ENCODE measurements at places on chromosomes 7 and 10.

GRCh38 chr10:79203833-79204232, 135.1 kb downstream of the ZMIZ1 start:
- no peak for DNase-seq

DNA sequence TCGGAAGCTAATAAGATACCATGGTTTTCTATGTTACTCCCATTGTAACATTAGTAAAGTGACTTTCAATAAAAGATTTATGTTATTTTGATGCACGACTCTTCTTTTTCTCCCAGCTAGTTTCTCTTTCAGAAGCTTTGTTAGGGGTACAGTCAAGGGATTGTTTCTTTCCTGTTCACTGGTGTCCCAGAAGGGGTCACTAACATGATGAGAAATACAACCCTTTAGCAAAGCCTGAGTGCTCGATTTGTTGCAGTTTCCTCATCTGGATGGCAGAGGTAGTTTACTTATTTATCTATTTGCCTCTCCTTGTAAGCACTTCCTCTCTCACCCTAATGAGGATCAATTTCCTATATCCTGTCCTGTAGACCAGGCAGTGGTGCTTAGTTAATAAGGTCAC, 17.0 kb downstream of the SRI start:
- no peak for DNase-seq

GRCh38 chr10:26095781-26096180, 120.8 kb upstream of the GAD2 start:
- no peak for DNase-seq

DNA sequence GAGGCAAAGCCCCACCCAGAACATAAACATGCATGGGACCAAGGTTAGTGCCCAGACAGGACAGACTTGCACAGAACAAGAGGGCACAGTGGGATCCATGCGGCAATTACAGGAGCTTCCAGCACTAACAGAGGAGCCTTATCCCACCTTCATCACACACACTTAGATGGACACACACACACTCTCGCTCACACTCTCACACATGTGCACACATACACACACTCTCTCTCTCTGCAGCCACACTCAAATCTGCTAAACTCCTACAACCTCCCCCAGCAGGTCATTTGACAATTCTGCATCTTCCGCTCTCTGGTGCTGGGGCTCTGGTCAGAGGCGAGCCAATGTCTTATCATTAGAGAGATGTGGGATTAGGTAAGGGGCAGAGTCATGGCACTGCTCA, 120.5 kb downstream of the UBE2H start:
- DNase-seq, result no peak

GRCh38 chr7:90312745-90313144, 8.4 kb downstream of the FAM237B start:
- no peak for DNase-seq

DNA sequence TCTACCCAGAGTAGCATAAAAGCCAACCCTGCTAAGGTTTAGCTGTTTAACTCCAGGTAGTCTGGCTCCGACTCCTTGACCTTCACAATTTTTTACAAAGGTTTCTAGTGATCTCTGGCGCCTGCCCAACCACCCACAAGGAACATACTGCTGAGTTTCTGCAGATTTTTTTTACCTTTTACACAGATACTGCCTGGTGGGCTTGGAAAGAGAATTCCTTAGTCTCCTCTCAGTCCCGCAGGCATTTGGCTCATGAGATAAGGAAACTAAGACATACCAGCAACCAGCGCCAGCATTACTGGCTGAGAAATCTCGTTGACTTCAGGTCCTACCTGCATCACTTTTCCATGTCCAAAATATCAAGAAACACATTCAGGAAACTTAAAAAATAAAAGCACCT, 51.1 kb upstream of the LYZL1 start:
- DNase-seq, result no peak

GRCh38 chr10:43244783-43245182, 22.1 kb downstream of the RASGEF1A start:
- DNase-seq, result no peak

DNA sequence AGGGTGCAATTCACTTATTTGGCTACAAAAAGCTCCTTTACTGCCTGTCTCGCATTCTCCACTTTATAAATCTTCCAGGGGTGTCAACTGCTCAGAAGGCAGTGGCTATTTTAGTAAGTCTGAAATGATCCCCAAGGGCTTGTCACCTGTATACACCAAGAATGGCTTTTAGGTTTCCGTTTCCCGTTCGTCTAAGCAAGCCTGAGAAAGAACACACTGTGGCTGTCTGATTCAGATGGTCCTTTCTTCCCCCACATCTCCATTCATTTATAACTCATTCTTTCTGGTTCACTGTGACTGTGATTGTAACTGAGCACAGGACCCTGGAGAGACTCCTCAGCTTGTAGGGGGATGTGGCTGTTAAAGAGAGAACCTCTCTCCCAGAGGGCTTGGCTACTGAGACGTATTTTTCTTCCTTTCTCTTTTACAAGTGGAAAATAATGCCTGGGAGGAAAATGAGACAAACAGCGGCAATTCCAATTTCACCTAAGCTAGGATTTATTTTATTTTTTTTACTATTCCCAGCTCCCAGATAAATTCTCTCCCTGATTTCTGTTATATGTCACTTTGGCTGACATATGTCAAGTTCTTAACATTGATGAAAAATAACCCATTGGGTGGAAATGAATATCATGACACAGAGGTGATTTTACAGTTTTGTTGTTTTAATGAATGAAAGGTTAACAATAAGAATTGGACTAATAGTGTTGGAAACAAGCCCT, 129.3 kb downstream of the FAM107B start:
- DNase-seq, result no peak

DNA sequence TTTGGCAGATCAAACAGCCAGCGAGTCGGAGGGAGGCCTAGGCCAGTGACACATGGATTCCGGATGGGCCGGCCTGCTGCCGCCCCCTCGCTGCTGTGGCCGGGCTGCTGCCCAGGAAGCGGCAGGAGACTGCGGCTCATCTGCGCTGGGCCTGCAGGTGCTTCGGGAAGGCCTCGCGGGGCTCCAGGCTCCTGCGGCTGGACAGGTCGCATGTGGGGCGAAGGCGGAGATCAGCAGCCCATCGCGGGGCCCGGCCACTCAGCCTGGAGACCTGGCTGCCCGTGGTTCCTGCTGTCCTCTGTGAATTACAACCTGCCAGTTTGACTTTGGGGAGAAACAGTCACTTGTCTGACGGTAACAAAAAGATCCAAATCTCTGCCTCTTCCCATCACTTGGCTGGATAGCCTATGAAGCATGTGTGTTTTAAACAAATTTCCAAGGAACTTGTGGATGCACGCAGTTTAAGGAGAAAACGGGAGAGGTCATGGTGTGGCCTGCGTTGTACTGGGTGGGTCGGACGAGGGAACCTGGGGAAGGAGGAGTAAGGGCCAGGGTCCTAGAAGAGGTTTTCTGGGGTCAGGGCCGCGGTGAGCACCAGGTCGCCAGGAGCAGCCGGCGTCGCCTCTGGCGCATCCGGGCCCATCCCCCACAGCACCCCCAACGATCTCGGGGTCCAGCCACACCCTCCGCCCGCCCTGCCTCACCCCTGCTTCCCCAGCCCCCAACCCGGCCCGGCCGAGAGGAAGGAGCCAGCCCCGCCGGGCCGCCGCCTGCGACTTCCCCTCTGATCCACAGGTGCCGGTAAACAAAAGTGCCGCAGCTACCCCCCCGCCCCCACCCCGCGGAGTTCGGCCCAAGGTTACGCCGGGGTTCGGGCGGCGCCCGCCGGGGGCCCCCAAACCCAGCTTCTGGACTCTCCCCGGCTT, 1.6 kb downstream of the SPOCK2 start:
- no peak for DNase-seq

GRCh38 chr7:117818232-117818631, 55.0 kb downstream of the CTTNBP2 start:
- DNase-seq, result no peak

GRCh38 chr7:107032720-107033438, 11.6 kb upstream of the PRKAR2B start:
- DNase-seq, result no peak

DNA sequence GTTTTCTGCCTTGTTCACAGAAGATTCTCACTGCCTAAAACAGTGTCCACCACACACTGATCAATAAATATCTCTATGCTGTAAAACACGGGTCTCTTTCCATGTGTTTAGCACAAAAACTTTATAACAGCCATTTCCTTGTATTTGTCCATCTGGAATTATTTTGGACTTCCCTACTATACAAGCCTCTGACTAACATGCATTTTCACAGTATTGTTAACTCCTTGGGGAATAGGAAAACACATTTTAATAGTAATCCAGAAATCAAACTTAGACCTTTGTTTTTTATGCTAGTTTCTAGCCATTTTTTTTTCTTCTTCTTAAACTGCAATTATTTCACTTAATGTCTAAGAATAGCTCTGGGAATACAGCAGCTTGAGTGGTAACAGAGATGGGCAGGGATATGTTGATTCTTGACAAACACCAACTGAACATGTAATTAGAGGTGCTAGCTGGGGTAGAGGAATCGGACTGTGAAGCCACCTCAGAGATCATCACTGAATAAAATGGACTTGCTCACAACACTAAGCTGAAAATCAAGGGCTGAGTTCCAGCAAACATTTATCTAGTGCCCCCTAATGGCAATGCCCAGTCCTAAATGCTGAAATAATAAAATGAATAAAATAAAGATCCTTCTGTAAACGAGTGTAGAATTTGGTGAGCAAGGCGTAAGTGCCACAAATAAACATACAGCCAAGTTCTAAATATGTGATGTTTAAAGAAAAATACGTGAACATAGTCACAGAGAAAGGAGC, 593.1 kb downstream of the SORCS1 start:
- DNase-seq, result peak; percentile 66

DNA sequence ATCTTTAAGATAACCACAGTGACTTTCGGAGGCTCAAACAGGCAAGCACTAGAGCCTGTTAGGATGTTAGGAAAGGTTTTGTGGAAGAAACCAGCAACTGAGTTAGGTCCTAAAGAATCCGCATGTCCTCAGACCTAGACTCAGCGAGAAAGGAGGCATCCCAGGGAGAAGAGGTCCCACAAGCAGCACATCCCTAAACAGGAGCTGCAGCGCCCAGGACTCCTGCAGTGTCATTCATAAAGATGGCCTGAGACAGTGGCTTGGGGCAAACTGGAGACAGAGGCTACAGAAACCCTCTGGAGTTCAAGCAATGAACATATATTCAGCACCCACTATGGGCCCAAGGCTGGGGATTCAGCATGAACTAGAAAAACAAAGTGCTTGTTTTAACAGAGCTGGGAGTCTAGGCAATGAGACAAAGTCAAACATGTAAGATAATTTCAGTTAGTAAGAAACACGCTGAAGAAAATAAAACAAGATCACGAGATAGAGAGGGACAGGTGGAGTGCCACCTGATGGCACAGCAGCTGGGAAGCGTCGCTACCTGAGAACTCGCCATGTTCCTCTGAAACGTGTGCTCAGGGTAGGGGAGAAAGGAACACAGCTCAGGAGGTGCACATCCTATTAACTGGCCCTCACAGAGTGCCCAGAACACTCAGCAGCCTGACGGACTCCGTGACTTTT, 48.1 kb downstream of the PARD3 start:
- DNase-seq, result no peak

GRCh38 chr10:24715246-24715769, 8.4 kb downstream of the ARHGAP21 start:
- DNase-seq, result no peak

DNA sequence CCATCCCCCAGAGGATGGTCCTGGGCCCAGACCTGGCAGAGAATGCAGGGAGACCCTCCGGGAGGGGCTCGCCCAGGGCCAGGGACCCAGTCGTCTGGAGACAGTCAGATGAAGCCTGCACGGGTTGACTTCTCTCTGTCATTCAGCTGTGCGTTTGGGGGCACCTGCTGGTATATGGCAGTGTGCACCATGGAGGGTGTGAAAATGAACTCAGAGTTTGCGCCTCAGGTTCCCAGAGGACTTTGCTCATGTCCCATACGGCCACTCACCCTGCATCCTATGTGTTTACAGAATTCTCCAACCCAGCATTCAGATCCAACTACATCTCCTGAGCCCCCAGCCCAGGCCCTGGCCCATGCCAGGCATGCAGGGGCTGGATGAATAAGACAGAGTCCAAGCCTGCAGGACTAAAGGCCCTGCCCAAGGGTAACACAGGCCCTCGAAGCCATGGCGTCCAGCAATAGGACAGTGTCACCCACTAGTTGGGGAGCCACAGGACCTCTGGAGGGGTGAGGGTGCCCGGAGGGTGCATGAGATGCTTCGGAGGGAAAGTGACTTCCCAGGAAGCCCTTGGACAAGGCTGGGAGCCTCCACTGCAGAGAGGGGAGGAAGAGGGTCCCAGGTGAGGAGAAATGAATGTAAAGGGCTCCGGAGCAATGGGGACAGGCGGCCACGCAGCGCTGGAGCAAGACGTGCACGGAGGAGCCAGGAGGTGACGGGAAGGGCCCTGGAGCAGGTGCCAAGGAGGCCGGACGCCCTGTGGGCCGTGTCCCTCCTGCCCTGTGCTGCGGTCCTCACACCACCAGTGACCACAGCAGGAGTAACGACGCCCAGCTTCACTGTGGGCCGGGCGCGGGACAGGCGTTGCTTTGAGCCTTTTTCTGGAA, 36.3 kb downstream of the CALML3 start:
- no peak for DNase-seq

DNA sequence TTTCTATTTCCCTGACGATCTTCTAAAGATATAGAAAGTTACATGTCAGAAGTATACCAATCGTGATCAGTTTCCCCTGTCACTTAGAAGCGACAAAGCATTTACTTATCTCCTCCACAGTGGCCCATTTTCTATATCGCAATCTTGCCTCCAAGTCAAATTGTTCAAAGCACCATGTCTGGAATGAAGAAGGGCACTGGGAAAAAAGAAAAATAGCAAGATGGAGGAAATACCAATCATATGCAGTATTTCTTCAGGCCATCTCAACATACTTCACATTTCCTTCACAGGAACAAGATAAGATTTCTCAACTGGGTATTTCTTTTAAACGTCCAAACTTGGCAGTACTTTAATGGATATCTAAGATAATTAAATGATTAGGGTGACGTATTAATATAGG, 63.3 kb upstream of the IL6 start:
- no peak for DNase-seq

DNA sequence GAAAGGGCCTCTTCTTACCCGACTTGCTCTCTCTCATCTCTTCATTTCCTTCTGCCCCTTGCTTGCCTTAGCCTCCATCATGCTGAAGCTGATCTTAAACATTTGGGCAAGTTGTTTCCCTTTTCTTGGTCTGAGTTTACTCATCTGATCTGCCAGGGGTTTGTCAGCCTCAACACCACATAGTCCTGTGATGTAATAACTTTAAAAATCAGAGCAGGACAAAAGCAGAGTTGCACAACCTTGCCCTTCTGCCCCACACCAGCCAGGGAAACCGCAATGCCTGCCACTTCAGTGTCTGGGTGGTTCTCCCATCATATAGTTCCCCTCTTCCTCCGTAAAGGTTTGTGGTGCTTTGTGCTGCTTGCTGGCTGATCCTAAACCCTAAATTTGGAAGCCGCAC, 9.9 kb upstream of the LIPM start:
- DNase-seq, result no peak

GRCh38 chr7:121510858-121511482, 114.9 kb upstream of the FAM3C start:
- DNase-seq, result no peak

GRCh38 chr7:39408906-39409305, 157.3 kb upstream of the YAE1 start:
- no peak for DNase-seq

GRCh38 chr10:92657024-92657423, 32.7 kb upstream of the HHEX start:
- DNase-seq, result no peak
